ENCODE measurements at places on chromosomes 7 and 10.

DNA sequence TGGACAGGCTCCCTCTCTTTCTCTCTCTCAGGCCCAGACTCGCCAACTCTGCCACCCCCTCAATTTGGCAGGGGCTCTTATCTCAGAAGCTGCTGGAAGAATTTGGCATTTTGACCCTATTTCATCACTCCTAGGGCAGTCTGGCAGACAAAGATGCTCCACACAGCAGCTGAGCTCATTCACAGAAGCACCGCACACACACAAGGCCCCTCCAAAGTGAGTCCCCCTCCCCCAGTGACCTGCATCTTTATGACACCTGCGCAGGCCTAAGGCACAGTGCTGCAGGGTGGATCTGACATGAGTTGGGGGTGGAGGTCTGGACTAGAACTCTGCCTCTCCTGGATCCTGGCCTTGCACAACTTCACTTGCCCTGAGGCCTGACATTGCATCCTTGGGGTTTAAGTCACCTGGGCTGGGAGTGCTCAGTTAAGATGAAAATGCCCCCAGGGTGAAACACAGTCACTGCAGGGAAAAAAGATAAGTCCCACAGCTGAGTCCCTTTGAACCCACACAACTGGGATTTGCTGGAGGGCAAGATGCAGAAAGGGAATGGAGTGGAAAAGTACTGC lies 41.1 kb upstream of the DUSP5 start:
- no peak for DNase-seq

GRCh38 chr7:22049766-22050500 lies 104.2 kb upstream of the CDCA7L start:
- DNase-seq: no peak

- DNase-seq: no peak
Measured at GRCh38 chr10:105359708-105360107, 718.6 kb downstream of the SORCS3 start.

- DNase-seq: no peak
Measured at GRCh38 chr7:144489504-144489903, 86.0 kb upstream of the NOBOX start.

GRCh38 chr7:94050046-94050445 lies 45.9 kb upstream of the BET1 start:
- DNase-seq: no peak

GRCh38 chr10:5293691-5294550 lies 70.8 kb upstream of the UCN3 start:
- peak; percentile 77 for DNase-seq

DNA sequence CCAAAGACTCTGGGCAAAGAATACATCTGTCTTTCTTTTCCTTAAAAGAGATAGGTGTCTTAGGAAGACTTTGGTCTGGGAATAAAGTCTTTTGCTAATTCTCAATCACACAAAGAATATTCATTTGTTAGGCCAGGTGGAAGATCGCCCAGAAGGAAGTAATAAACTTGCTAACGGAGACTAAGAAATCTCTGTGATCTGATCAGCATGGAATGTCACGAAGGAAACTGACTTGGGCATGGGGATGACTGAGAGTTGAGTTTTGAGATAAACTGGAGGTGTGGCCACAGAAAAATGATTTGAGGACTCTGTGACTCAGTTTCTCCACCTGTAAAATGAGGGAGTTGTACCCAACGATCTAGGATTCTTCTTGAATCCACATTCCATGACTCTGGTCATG lies 161.1 kb upstream of the SVIL start:
- DNase-seq: no peak

- no peak for DNase-seq
Measured at GRCh38 chr10:10421071-10421470, 596.6 kb upstream of the CELF2 start.

DNA sequence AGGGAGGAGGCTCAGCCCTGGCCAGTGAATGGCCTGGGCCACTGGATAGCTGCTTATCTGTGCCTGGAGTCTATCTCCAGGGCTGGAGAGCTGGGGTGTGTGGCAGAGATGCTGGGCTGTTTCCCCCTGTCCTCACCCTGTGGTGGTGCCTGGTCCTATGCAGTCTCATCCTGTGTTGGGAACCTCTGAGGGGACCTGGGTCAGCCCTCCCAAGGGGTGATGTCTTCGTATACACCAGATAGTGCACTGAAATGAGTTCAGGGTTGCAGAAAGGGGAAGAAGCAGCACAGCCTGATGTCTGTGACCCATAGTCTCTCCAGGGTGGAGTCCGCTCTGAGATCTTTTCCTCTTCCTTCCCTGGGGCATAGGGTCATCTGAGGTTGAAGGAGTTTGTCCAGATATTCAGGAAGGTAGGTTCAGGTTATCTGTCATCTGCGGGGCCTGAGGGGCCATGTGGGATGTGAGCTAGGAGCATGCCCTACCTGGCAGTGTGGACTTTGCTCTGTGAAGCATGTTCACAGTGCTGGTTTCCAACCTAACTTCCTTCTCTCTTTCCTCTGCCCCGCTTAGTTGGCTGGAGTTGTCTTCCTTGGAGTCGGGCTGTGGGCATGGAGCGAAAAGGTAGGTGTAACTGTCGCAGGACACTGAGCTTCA lies 33.4 kb upstream of the SH2D4B start:
- DNase-seq: no peak

- DNase-seq: no peak
Measured at GRCh38 chr10:61456095-61456789, 3.1 kb upstream of the TMEM26 start.

DNA sequence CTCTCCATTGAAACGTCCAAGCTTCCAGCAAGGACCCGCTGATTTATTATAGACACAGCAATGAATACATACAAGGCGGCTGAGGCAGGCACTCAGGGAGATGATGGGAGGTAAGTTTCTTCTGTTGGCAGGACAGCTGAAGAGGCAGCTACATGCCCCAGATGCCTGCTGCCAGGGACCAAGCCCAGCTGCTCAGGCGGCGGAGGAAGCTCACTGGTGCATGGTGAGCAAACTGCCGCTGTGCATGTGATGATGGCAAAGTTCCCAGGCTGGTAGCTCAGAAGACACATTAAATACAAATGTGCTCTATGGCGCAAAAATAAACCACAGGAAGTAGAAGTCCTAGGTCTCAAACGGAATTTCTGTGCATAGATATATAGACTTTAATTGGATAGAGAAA lies 2.3 kb downstream of the DNTT start:
- DNase-seq: no peak

GRCh38 chr10:99560277-99561126 lies 27.8 kb downstream of the NKX2-3 start:
- peak; percentile 70 for DNase-seq

- no peak for DNase-seq
Measured at GRCh38 chr10:56624082-56624481, 263.0 kb upstream of the ZWINT start.

- DNase-seq: no peak
Measured at GRCh38 chr7:5077740-5078139, 32.1 kb downstream of the RBAK start.

- DNase-seq: no peak
Measured at GRCh38 chr7:122006687-122007086, 133.7 kb downstream of the PTPRZ1 start.

DNA sequence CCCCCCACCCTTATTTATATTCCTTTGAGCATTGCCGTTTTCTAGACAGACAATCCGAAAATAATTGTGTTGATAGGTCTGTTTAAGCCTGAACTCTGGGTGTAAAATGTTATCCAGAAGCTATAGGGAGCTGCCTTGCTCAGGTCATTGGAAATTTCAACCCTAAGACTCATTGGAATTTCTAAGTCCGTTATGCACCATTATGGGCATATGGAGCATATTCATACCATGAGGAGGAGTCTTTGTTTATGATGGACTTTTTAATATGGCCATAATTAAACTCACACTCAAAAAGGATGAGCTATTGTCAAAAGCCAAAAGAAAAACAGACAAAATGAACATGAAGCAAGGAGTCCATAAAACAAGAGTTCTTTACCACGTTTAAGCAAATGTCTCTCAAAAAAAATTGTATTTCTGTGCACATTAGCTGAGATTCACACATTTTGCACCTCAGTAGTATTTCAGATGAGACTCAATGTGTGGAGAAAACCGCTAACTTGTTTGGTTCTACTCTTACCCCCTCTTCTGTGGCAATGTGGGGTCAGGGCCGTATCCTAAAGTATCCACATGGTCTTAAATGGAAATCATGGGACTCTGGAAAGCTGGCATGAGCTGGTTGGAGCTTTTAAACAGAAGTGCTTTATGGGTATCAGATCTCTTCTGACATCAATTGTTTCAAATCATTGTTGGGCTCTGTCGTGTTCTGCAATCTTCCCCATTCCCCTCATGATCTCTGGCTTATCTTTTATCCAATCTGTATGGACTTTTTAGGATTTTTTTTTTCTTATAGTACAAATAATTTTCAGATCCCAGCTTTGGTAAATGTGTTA lies 60.5 kb downstream of the PODXL start:
- DNase-seq: no peak

- no peak for DNase-seq
Measured at GRCh38 chr10:118873738-118874105, 119.0 kb upstream of the CACUL1 start.

GRCh38 chr7:149093228-149093627 lies 2.7 kb upstream of the ZNF786 start:
- DNase-seq: no peak

GRCh38 chr7:138481447-138482380 lies 21.7 kb downstream of the TRIM24 start:
- DNase-seq: no peak

DNA sequence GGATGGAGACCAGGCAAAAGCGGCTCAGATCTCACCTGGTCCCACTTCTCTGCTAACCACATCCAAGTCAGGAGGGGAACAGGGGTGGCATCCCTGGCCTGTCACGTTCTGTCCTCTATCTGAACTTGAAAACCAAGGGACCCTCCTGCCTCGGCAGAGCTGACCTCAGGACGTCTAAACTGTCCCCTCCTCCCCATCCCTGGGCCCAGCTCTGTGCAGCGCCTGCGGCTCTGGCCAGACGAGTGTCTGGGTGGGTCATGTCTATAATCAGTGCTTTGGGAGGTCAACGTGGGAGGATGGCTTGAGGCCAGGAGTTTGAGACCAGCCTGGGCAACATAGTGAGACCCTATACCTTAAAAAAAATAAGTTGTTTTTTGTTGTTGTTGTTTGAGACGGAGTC lies 70.0 kb upstream of the ZNF479 start:
- no peak for DNase-seq

Data from natural killer cell treated with Interleukin-12 subunit alpha and Interleukin-12 subunit beta and Interleukin-15 and Interleukin-18, amount 100 ng/mL, for 72 hours (primary cell).